ENCODE measurements at places on chromosomes 13 and 19. TPM values are rescaled to one million over a fixed set of nuclear protein-coding genes. Genes with fewer than 3 reads are reported as not detected.

The TRPM4 gene
- total RNA-seq, result 4.2 TPM

The FFAR1 gene
- not detected for total RNA-seq

The TMEM145 gene
- 54.6 TPM for total RNA-seq

The KRTDAP gene
- 0.49 TPM for total RNA-seq

All from temporal lobe (tissue), 4 donors.